ENCODE measurements at places on chromosomes 3 and 15.

DNA sequence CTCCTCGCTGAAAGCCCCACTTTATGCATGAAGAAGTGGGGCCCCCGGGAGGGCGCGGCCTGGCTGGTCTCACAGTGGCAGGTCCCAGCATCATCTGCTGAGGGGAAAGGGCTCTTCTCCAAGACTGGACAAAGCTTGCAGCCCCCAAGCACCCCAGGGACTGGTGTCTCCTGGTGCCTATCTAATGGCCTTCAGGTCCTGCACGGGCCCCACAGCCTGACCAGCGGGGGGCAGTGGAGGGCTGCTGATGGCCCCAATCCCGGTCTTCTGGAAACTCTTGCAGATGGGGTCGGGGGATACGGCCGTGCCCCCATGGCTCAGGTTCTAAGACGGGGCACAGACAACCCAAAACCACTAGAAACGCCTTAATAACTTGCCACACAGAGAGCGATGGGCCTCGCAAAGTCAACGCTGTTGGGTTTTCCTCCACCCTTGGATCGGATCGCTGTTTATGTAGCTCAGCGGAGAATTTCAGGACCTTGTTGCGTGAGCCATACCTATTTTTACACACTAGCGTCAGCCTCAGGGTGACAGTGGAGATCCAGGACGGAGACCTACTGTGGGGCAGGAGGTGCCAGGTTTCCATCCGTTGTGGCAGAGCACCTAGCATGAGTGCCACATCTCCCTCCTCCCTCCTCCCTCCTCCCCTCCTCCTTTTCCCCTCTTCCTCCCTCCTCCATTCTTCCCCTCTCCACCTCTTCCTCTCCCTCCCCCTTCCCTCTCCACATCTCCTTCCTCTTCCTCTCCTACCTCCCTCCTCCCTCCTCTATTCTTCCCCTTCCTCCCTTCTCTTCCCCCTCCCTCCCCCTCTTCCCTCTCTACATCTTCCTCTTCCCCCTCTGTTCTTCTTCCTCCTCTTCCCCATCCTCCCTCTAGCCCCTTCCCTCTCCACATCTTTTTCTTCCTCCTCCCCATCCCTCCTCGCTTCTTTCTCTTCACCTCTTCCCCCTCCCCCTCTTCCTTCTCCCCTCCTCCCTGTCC, 79.3 kb upstream of the ALDH1L1 start:
- DNase-seq: peak; percentile 24

DNA sequence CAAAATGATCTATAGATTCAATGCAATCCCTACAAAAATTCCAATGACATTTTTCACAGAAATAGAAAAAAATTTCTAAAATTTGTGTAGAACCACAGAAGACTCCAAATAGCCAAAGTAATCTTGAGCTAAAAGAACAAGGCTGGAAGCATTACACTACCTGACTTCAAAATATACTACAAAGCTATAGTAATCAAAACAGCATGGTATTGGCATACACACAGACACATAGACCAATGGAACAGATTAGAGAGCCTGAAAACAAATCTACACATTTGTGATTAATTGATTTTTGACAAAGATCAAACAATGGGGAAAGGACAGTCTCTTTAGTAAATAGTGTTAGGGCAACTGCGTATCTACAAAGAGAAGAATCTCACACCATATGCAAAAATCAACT, 45.3 kb upstream of the RYK start:
- no peak for DNase-seq

DNA sequence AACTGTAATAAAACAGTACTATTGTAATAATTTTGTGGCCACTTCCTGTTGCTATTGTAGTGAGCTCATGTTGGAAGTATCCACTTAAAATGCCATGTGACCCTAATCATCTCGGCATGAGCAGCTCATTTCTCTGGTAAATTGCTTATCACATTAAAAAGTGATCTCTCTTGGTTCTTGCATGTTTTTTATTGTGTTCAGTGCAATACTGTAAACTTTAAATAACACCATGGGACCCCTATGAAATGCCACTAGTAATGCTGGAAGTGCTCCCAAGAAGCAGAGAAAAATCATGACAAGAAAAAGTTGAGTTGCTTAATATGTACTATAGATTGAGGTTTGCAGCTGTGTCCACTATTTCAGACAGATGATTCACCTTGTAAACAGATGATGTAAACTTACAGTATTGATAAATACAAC, 45.6 kb downstream of the NMD3 start:
- DNase-seq: no peak

DNA sequence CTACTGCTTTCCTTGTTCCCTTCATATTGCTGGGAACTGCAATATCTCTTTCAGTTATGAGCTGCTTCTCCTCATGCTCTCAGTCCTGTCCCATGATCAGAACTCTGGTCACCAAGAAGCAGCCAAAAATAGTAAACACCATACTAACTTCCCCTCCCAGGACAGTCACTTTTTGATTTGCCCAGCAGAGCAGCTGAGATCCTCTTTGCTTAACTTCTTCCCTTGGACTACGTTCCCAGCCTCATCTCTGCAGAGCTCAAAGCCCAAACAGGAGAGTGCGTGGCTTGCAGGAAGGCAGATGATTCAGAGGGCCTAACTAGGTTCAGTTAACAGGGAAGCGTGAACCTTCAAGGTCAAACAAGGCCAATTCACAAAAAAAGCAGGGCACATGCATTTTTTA, 153.2 kb downstream of the CTNNB1 start:
- no peak for DNase-seq

DNA sequence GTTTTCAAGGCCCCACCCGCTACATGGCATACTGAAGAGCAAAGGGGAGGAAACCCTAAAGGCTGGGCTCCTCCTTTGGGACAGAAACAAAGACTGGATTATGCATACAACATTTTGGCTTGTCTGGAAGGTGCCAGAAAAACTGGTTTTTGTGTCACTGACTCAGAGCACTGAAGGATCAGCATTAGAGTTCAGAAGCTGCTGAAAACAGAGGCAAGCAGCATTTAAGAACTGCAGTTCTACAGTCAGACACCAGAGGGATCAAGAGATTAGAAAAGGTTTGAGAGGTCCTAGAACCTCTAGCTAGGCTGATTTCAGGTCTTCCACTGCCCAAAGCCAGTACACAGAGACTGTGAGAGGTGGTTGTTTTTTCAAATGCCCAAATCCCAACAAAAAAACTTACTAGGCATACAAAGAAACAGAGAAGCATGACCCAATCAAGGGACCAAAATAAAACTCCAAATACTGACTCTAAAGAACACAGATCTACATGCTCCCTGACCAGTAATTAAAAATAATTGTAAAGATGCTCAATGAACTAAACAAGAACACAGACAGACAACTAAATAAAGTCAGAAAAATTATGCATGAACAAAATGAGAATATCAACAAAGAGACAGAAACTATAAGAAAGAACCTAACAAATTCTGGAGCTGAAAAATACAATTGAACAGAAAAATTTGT, 91.2 kb downstream of the SENP2 start:
- DNase-seq: peak; percentile 99

DNA sequence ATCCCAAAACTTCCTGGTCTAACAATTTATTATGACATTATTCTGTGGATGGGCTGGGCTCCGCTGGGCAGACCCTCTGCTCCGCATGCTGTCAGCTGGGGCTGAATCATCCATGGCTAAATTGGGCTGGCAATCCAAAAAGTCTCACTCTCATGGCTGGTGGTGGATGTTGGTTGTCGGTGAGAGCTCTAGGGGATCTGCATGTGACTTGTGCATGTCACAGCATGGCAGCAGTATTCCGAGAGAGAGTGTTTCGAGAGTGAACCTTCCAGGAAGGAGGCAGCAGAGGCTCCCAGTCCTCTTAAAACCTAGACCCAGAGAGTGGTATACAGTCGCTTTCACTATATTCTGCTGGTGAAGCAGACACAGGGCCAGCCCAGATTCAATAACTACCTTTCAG, 9.9 kb downstream of the RARB start:
- no peak for DNase-seq

DNA sequence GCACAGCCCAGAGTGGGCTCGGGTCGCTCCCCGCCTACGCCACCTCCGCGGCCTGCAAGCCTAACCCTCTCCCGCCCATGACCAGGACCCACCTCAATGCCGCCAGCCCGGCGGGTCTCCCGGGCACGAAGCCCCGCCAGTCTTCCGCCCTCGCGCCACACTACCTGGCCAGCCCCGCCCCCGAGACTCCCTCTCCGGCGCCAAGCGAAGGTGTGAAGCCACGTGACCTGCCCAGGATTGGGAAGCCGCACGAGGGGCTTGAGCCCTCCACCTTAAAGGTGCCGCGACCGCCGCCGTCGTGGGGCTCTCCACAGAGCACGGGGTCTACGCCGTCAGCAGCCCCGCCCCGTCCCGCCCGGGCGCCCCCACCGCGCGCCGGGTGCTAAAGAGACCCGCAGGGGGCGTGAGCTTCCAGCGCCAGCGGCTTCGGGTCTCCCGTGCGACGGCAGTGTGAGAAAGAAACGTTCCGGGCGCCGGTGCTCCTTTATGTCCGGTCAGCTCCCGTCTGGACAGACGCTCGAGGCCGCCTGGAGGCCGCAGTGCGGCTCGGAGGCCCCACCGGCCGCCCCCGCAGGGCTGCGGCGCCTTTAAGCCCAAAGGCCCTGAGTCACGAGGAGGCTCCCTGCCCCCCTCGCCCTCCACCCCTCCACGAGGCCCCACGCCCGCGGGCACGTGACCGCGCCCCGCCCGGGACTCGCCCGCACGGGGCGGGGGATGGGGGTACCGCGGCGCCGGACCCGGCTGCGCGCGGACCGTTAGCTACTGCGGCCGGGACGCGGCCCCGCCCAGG, at the start of gene CPEB1:
Gene CPEB1 (minus strand): TSS at position 319 of the 790 bp plus-strand sequence. CDS start 18,904 bp downstream, outside the sequence.
- DNase-seq: peak; percentile 18

DNA sequence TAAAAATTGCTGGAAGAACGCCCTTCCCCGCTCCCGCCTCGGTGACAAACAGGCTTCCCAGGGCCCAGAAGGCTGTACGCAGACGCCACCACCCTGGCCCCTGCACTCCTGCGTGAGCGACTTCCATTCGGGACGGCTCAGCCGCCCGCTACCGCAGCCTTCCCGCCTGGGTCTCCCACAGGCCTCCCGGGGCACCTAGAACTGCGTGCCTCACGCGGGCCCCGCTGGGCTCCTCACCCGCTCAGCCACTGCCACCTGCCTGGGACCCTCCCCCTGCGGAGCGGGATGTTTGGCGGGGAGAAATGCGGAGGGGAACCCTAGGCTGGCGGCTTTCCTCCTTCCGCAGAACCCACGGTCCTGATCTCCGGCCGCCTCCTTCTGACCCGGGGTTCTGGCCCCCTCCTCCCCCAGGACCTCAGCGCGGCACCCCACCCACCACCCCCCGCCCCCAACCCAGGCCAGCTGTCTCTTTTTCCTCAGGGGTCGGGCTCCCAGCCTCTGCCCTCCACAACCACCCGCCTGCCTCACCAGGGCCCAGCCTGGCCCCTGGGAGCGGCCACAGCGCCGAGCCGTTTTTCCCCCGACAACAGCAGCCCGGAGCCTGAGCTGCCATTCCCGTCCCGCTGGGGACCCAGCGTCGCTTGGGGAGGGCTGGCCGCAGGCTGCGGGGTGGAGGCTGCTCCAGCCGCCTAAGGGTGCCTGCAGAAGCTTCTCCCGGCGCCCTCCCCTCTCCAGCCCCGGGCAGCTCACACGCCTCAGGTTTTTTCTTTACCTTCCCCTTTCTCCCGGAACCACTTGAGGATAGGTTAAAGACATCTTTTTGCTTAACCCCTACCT, 27.6 kb upstream of the RAB7A start:
- peak; percentile 91 for DNase-seq

- no peak for DNase-seq
Measured at GRCh38 chr15:38187630-38188313, 64.9 kb upstream of the SPRED1 start.

GRCh38 chr15:89629829-89630228, 25.4 kb downstream of the KIF7 start:
- DNase-seq: no peak

GRCh38 chr3:126540342-126540849, 16.4 kb downstream of the CHST13 start:
- peak; percentile 79 for DNase-seq

DNA sequence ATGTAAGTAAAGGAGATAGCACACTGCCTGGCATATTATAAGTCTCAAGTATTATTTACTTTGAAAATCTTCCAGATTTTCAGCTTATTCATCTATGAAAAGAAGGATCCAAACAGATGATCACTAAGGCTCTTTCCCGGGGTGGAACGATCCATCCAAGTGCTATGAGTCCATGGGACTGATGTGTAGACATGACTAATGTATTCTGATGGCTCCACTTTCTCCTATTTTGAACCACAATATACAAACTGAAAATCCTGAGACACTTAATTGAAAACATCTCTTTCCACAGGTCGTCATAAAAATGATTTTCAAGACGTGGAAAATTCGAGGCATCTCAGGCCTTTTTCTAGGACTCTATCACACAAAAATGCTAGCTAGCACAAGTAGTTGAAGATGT, 33.4 kb upstream of the CHRM5 start:
- no peak for DNase-seq

- no peak for DNase-seq
Measured at GRCh38 chr3:23950293-23950692, 5.2 kb downstream of the NR1D2 start.

- no peak for DNase-seq
Measured at GRCh38 chr15:66287461-66288057, 5.8 kb upstream of the DIS3L start.

GRCh38 chr3:152444029-152444641, 175.4 kb downstream of the MBNL1 start:
- DNase-seq: peak; percentile 73

GRCh38 chr3:190041333-190042041, 79.2 kb downstream of the P3H2 start:
- DNase-seq: no peak

- no peak for DNase-seq
Measured at GRCh38 chr3:111519178-111519855, 22.7 kb upstream of the CD96 start.

GRCh38 chr3:153752405-153753027, 368.7 kb upstream of the ARHGEF26 start:
- no peak for DNase-seq

- no peak for DNase-seq
Measured at GRCh38 chr15:71385026-71385425, 269.8 kb downstream of the THSD4 start.

- peak; percentile 23 for DNase-seq
Measured at GRCh38 chr3:178304758-178305467, 231.3 kb upstream of the KCNMB2 start.

DNA sequence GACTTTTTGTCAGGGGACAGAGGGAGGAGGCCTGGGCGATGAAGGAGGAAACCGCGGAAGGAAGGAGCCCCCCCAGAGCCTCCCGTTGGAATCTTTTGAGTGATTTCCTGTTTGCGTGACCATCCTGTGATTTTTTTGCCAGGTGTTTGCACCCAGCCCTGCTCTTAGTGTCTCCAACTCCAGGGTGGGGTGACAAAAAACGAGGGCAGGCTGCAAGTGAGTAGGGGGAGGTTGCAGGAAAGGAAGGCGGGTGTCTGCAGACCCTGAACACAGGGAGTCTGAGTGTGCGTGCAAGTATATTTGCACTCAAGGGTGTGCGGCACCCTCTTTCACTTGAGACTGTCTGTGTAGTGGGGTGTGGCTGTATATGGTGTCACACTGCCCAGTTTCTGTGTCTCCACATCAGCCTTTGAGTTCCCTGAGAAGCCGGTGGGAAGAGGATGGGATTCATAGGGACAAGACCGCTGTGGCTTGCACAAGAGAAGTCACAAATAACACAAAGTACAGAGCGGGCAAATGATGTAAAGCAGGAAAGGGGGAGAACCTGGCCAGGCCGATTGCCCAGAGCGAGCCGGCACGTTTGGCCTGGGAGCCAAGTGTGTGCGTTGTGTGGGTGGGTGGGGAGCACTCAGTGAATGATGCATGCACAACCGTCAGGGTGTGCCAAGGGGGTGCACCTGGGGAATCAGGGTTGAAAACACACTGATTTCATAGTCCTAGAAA, 6.6 kb downstream of the ISLR2 start:
- DNase-seq: no peak

GRCh38 chr15:67110361-67110781, 45.0 kb downstream of the SMAD3 start:
- DNase-seq: no peak

- DNase-seq: no peak
Measured at GRCh38 chr3:71984843-71985613, 200.1 kb upstream of the PROK2 start.
